ENCODE measurements at places on chromosomes 6 and 20.

DNA sequence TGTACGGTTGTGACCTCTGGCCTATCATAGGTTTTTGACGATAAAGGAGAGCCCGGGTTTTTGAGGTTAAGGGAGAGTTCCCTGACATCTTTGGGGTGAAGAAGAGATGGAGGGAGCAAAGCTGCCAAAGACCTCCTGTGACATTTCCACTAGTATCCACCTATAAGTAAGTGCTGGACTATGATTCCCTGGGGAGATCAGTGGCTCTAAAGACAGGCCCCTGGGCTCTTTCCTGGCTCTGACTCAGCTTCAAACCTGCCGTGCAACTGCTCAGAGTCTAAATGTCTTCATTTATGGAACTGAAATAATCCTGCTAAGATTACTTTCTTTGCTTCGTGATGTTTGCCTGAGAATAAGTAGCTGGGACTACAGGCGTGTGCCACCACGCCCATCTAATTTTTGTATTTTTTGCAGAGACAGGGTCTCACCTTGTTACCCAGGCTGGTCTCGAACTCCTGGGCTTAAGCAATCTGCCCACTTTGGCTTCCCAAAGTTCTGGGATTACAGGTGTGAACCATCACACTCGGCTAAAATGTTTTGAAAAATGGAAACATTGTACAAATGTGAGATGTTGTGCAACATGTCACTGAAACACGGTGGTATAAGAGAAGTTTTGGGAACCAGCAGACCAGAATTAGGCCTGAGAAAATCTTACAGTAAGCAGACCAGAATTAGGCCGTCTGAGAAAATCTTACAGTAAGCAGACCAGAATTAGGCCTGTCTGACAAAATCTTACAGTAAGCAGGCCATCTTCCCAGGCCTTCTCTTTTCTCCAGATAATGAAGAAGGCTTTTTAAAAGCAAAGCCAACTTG is 1.1 kb upstream of the PAQR8 start:
- DNase-seq = no peak

DNA sequence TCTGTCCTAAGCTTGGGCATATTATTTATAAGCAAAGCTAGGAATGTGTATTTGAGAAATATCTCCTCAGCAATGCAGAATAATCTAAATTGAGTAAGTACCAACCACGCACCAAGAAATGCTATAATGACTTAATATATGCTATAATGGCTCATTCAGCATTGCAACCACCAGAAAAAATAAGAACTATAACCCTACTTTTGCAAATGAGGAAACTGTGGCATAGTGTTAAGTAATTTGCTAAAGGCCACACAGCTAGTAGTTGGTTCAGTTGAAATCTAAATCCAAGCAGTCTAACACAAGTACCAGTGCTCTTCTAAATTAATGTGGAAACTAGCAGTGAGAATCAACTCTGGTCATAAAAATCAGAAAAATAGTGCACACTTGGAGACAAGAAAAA is 35.7 kb downstream of the HBS1L start:
- DNase-seq = no peak

DNA sequence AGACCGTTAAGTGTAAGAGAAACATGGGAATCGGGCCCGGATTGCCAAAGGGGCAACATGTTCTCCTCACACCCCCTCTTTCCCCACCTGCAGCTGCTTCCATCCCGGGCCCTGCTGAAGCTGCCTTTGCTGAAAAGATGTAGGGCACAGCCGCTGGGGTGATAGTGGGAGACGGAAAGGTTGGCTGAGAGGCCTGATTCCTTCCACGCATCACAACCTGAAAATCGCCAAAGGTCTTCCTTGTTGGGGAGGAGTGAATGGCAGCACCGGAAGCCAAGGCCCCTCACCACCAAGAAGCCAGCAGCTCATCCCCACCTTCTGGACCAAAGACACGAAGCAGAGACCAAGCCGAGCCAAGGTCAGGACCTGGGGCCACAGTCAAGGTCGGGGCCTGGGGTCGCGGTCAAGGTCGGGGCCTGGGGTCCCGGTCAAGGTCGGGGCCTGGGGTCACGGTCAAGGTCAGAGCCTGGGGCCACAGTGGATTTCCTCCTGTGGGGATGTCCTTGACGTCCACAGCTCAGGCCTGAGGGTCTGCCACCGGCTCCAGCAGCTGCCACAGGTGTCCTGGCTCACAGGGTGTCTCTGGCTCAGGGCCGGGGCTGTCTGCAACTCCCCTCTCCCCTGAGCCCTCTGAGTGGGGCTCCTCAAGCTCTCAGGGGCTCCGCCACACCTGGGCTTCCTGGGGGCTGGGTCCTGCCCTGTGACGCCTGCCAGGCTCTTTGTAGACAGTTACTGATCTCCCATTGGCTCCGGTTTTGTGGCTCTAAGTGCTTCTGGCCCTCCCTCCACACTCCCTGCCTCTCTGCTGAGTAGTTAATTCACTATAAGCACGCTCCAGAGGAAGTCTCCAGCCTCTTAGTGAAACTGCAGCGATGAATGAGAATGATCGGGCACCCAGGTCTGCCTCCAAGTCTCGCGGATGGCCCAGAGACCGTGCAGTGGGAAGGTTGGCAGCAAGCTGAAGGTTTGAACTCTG is 5.5 kb upstream of the CHRNA4 start:
- DNase-seq = no peak

GRCh38 chr20:41213150-41213820 is 75.9 kb downstream of the PLCG1 start:
- no peak for DNase-seq

GRCh38 chr6:159679091-159680077 is 13.7 kb downstream of the SOD2 start:
- DNase-seq = no peak

DNA sequence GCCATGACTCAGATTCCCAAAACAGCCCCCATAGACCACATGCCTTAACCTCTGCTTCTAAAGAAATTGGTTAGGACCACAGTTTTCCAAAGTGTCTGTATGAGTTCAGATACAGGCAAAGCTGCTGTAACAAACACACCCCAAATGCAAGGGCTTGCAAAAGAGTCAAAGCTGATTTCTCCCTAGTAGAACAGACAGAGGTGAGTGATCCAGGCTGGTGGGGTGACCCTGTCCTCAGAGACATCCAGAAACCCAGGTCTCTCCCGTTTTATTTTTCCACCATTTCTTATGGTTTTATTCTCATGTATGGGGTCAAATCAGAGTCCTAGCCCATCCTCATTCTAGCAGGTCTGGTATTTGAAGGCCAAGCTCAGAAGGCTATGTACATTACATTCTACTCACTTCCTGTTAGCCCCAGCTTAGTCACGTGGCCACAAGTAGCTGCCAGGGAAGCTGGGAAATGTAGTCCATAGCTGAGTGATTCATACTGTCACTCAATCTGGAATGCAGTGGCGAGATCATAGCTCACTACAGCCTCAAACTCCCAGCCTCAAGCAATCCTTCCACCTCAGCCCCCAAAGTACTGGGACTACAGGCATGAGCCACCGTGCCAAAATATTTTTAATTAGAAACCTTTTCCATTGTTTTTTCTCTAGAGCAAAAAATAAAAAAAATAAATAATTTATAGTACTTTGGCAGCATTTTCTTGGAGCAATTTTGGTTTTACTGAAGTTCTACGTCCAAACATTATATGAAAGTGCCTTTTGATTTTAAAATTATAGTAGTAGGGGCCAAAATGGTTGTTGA is 175.2 kb downstream of the ZMYND8 start:
- no peak for DNase-seq
